Urothelium cell line (cell line): ENCODE measurements at places on chromosomes 1 and 21.

GRCh38 chr1:170252851-170253579 is 107.3 kb downstream of the NTMT2 start:
- DNase-seq, result no peak

DNA sequence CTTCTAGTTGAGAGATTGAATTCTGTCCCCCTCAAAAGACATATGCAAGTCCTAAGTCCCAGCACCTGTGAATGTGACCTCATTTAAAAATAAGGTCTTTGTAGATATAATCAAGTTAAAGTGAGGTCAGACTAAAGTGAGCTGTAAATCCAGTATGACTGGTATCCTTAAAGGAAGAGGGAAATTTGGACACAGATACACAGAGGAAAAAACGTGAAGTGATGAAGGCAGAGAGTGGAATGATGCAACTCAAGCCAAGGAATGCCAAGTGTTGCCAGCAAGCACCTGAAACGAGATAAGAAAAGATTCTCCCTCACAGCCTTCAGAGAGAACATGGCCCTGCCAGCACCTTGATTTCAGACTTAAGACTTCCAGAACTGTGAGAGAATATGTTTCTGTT is 444.7 kb upstream of the VAMP3 start:
- no peak for DNase-seq

GRCh38 chr1:55057270-55057955 is 18.1 kb downstream of the PCSK9 start:
- DNase-seq, result no peak

DNA sequence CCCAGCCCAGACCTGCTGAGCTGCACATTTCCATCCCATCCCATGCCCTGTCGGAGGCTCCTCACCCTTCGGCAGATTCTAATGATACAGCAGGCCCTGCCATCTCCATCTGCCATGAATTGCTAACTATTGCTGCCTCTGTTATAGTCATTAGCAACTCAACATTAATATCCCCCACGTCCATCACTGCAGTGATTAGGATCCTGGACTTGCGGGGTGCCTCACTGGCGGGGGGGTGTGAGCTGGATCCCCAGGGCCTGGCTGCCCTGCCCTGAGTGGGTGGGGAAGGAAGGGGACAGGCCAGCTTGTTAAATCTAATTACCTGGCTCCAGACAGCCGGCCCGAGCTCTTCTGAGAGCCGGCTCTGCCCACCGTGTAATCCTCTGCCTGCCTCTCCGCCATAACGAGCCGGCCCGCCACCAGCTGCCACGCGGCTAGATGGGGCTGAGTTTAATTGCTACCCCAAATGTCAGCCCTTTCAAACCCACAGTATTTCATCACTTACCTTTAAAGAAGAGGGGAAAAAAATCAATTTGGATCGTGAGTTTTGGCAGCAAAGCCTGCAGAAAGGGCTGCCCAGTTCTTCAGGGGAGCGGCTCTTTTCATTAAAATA is 227.3 kb upstream of the CSF3R start:
- no peak for DNase-seq

- no peak for DNase-seq
Measured at GRCh38 chr1:5993556-5994491, 1.6 kb upstream of the NPHP4 start.

DNA sequence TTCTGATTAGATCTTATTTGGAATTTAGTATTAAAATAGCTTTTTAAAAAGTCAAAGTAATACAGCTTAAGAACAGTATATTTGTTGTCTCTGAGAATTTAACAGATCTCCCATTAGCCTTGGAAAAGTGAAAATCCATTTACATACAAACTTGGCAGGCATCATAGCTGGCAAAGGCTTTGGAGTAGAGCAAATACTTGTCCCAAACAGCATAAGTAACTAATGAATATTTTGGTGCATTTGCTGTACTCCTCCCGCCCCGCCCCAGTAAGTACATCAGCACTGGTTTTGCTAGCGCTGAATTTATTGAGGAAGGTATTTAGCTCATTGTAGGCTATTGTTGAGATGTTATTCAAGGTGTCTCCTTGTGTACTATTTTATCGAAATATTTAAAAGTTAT is 417.7 kb upstream of the KAZN start:
- no peak for DNase-seq

GRCh38 chr1:175188936-175189335 is 3.6 kb downstream of the KIAA0040 start:
- no peak for DNase-seq
